ENCODE measurements at places on chromosomes 1 and 21. TPM values are rescaled to one million over a fixed set of nuclear protein-coding genes. Genes with fewer than 3 reads are reported as not detected.

- DNase-seq = no peak
These were observed 670 bp downstream of the CLSTN1 start for GRCh38 chr1:9822897-9823692.

The OR2T35 gene
- not detected for polyA plus RNA-seq

DNA sequence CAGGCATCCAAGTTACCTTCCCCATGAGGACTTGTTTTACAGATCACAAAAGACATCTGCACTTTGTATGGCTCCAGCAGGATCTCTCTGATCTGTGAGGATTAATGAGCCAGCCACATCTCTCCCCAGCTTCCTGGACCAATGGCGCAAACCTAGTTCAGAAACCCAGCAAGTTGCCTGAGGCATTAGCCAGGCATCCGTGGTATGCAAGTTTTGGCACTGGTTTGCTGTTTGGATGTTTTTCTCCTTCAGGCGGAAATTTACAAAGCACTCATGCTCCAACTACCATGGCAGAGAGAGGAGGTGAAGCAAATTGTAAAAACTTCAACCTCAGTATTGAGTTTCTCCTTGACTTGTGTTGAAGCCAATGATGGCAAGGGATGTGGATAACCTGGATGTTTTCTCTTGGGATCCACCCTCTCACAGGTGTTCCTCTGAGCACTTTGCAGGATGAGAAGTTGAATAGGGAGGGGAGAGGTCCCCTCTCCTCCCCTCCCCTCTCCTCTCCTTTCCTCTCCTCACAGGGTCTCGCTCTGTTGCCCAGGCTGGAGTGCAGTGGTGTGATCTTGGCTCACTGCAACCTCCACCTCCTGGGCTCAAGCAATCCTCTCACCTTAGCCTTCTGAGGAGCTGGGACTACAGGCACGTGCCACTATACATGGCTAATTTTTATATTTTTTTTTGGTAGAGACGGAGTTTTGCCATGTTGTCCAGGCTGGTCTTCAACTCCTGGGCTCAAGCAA is 25.6 kb upstream of the ENO1 start:
- DNase-seq = peak; percentile 89

- no peak for DNase-seq
These were observed 175.0 kb upstream of the COL11A1 start for GRCh38 chr1:103283371-103283770.

DNA sequence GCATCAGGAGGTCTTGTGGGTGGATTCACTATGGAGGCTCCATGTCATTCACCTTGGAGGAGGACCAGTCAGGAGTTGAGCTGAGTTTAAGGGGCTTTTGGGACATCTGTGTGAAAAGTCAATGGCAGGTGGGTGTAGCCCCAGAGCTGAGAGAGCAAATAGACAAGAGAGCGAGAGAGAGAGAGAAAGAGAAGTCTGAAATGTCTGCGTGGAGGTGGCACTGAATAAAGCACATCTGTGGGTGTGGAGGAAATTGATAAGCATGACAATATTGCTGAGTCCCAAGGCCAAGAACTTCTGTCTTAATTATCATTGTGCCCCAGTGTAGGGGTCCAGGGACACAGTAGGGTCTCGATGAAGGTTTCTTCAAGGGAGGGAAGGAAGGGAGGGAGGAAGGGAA is 79.5 kb upstream of the VAMP3 start:
- no peak for DNase-seq

- no peak for DNase-seq
These were observed 17.9 kb downstream of the EPHA2 start for GRCh38 chr1:16137890-16138467.

DNA sequence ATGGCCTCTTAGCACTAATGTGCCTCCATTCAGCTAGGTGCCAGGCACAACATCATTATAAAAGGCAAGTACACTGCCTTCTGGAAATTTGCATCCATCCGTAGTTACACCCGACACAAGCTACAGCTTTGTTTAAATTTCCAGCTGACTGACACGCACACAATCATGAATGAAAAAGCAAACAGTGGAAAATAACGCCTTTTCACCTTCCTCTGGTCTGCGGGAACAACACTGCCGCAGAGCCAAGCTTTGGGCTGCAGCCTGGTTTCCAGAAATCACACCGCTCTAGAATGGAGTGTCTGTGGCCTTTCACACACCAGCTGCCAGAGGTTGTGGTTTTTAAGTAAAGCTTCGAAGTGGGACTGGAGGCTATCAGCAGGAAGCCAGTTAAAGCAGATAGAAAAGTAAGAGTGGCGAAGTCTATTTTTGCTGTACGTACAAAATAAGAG is 142.8 kb upstream of the COA6 start:
- DNase-seq = no peak

DNA sequence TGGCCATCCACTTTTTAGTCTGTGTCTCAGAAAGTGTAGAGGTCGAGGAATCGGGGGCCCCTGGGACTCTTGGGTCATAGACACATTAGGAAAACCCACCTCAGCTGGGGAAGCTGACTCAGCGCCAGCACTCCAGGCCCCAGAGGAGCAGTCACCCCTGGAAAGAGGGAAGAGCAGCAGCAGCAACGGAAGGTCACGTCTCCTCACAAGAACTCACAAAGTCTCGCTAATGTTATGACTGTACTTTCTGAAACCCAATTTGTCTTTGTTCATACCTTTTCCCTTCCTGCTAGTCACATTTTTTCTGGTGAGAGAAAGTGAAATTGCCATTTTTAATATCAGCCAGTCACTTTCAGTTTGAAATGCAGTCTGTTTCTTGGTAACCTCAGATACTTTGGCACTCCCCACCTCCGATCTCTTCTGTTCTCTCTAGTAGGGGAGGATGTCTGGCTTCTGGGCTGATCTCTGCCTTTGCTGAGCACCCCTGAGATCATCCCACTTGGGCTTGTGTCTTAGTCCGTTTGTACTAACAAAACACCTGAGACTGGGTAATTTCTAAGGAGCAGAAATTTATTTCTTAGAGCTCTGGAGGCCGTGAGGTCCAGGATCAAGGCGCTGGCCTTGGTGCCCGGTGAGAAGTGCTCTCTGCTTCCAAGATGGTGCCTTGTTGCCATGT is 6.0 kb upstream of the NLRP3 start:
- no peak for DNase-seq

The SH3BGR gene
- 2.7 TPM for polyA plus RNA-seq

- no peak for DNase-seq
These were observed 100.4 kb downstream of the MRPL37 start for GRCh38 chr1:54300401-54300800.

DNA sequence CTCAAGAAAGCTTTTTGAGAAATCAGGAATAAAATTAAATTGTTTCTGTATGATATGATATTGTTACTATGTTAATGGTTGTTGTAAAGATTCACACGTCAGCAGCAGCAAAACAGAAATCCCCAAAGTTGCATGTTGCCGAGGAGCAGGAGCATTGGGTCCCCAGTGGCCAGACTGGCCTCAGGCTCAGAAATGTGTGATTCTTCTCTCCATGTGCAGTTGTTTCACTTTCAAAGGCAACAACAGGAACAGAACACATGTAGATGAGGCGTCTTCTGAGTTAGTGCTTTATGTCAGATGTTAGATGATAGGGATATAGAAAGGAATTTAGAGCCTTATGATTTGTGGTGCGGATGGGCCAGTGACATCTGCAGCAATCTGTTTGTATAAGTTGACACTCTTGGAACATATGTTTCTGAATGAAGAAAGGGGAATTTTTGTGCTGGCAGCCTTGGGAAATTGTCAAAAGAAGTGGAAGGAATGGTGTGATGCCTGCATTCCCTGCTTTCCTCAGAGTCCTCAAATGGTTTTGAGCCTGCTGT is 2.1 kb upstream of the TTLL7 start:
- no peak for DNase-seq

- no peak for DNase-seq
These were observed 29.3 kb downstream of the RSPH1 start for GRCh38 chr21:42466700-42467099.

DNA sequence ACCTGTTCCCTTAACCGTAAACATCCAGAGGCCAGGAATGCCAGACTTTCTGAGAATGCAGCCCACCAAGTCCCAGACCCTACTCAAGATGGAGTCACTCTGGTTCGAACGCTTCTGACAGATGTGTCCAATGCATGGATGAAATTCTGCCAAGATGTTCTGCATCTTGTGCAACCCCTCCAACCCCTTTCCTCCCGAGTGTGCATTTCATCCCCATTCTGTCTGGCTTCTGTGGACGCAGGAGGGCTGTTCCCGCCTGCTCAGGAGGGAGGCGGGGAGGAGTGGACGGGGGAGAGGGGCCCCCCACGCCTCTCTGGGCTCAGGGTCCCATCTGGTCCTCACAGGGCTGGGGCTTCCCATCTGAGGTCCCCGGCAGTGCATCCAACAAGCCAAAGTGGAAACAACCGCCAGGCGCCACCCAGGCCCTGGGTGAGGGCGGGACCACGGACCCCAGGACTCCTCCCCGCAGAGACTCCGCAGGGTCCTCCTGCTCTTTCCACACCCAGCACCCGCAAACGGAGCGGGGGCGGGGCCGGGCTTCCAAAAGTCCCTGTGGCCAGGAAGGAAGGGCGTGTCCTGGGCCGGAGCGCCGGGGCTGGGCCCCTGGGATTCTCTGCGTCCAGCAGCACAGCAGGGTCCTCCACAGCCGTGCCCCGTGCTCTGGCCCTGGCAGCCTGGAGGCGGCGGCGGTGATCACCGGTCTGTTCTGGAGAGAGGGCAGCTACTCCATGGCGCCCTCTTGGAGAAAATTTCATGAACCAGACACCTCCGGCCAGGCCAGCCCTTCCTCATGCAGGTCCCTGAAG is 27.8 kb upstream of the SUMO3 start:
- DNase-seq = no peak
